ENCODE measurements at places on chromosomes 4 and X.

- no peaks in the 10 kb centered on the region for H3K27me3 ChIP-seq
- no peaks in the 10 kb centered on the region for H3K4me1 ChIP-seq
- H3K4me3 ChIP-seq, result no peak overlapping the region
- no peaks in the 10 kb centered on the region for H3K36me3 ChIP-seq
- no peak for DNase-seq
- no peak overlapping the region for H3K27ac ChIP-seq
Measured at GRCh38 chr4:143021384-143021783, 163.3 kb upstream of the USP38 start.

DNA sequence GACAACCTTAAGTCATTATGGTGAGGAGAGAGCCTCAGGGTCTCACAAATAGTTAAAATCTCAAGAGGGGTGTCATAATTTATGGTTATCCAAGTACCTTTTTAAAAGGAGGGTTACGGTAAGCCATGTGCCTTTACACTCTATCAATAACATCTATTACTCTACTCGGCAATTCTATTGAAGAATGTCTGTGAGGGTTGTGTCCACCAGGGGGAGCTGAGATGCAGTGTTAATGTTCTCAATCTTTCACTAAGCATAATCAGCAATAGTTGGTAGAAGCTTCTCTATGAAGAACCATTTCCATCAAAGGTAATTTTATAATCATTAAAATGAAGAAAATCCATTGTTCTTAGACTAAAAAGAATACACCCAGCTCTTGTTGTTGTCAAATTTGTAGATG, 457.4 kb downstream of the CENPC start:
- no peaks in the 10 kb centered on the region for H3K36me3 ChIP-seq
- DNase-seq, result no peak
- H3K27ac ChIP-seq, result no peak overlapping the region
- no peaks in the 10 kb centered on the region for H3K4me1 ChIP-seq
- no peaks in the 10 kb centered on the region for H3K27me3 ChIP-seq

DNA sequence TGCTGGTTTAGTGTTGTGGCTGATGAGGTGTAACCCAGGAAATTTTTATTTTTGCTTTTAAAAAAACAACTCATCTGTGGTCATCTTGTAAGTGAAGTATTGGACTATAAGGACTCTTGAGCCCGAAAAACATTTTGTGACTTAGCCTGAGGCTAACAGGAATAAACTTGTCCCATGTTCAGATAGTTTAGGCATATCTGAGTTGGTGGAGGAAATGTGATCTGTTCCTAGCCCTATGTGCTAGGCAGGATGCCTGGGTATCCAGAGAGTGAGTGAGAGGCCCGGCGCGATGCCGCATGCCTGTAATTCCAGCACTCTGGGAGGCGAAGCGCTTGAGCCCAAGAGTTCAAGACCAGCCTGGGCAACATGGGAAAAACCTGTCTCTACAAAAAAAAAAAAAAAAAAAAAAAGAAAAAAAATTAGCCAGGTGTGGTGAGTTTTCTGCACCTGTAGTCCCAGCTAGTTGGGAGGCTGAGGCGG, 3.7 kb downstream of the SMS start:
- H3K4me1 ChIP-seq, result no peaks in the 10 kb centered on the region
- H3K36me3 ChIP-seq, result no peaks in the 10 kb centered on the region
- peaks cover 11% of the 10 kb centered on the region for H3K27me3 ChIP-seq
- no peak overlapping the region for H3K4me3 ChIP-seq
- peak overlapping the region; percentile 12 for H3K27ac ChIP-seq

DNA sequence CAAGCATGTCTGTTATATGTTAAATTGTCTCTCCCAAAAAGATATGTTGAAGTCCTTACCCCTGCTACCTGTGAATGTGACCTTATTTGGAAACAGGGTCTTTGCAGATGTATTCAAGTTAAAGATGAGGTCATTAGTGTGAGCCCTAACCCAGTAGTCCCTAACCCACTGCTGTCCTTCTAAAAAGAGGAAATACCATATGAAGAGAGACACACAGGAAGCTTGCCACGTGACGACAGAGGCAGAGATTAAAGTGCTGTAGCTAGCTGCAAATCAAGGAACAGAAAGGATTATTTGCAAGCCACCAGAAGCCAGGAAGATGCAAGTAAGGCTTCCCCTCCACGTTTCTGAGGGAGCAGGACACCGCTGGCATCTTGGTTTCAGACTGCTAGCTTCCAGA, 150.1 kb downstream of the HNRNPD start:
- no peaks in the 10 kb centered on the region for H3K27me3 ChIP-seq
- DNase-seq, result no peak
- H3K36me3 ChIP-seq, result no peaks in the 10 kb centered on the region
- H3K4me3 ChIP-seq, result no peak overlapping the region
- no peaks in the 10 kb centered on the region for H3K4me1 ChIP-seq

GRCh38 chr4:1116838-1117237, 3.5 kb upstream of the RNF212 start:
- no peaks in the 10 kb centered on the region for H3K4me1 ChIP-seq
- no peak overlapping the region for H3K4me3 ChIP-seq
- H3K27me3 ChIP-seq, result peaks cover 3% of the 10 kb centered on the region

DNA sequence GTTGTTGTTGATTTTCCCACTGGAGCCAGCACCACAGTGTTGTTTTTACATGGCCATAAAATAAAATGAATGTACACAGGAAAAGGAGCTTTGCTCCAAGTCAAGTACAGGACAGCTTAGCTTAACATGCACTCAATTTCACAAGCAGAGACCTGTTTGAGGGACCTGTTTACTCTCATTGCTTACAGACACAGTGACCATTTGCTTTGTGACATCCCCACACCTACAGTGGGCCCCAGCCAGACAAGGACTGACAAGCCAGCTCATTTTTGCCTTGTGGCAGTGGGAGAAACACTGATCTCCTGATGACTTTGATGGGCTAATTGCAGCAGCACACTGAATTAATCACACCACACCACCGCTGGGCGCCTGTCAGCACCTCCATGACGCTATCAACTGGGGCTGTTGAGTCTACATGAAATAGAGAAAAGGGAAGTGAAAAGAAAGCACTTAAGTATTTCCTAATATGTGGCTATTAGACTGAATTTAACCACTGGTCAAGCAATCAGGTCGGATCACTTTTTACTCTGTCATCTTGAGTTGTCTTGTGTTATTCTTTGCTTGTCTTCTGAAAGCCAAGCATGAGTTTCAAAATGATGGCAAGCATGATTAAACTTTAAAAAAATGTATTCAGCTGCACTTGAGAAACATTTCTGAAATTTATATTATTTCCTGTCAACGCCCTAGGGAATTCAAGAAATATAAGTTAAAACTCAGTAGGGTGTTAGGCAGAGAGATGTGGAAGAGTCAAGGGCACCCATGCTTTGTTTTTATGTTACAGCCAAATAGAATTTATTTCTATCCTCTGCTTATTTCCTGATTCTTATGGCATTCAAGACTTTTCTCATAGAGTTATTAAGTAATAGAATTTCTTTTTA, 557.7 kb downstream of the RAB28 start:
- no peak overlapping the region for H3K4me3 ChIP-seq
- H3K36me3 ChIP-seq, result no peaks in the 10 kb centered on the region
- no peaks in the 10 kb centered on the region for H3K4me1 ChIP-seq
- DNase-seq, result no peak
- H3K27ac ChIP-seq, result no peak overlapping the region

DNA sequence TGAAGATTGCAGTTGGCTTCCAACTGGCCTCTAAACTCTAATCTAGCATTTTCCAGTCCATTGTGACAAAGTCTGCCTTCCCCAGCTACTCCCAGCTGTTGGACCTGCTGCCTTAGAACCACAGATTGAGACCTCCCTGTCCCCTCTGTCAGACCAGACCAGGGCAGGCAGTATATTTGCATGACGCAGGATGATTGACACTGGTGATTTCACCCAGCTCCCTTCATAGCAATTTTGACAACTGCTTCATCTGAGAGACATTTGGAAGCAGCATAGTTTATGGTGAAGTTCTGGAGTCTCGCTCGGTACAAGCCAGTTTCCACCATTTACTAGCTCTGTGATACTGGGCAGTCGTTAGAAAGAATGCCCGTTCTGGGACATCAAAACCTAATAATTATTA, 2.5 kb downstream of the CYP4V2 start:
- H3K27me3 ChIP-seq, result no peaks in the 10 kb centered on the region
- H3K4me1 ChIP-seq, result peaks cover 6% of the 10 kb centered on the region
- H3K36me3 ChIP-seq, result no peaks in the 10 kb centered on the region
- DNase-seq, result no peak
- no peak overlapping the region for H3K4me3 ChIP-seq
- no peak overlapping the region for H3K27ac ChIP-seq

GRCh38 chr4:89298788-89299152, 8.8 kb downstream of the GPRIN3 start:
- H3K36me3 ChIP-seq, result no peaks in the 10 kb centered on the region
- no peak overlapping the region for H3K27ac ChIP-seq
- no peaks in the 10 kb centered on the region for H3K4me1 ChIP-seq

- H3K4me3 ChIP-seq, result no peak overlapping the region
- no peaks in the 10 kb centered on the region for H3K4me1 ChIP-seq
- no peak for DNase-seq
- no peak overlapping the region for H3K27ac ChIP-seq
- H3K36me3 ChIP-seq, result no peaks in the 10 kb centered on the region
- H3K27me3 ChIP-seq, result no peaks in the 10 kb centered on the region
Measured at GRCh38 chr4:8735236-8736089, 136.2 kb downstream of the HMX1 start.

GRCh38 chrX:66632473-66632872, 6.4 kb downstream of the EDA2R start:
- H3K4me1 ChIP-seq, result no peaks in the 10 kb centered on the region
- no peak for DNase-seq
- H3K27me3 ChIP-seq, result no peaks in the 10 kb centered on the region
- H3K27ac ChIP-seq, result no peak overlapping the region
- no peak overlapping the region for H3K4me3 ChIP-seq
- H3K36me3 ChIP-seq, result no peaks in the 10 kb centered on the region

DNA sequence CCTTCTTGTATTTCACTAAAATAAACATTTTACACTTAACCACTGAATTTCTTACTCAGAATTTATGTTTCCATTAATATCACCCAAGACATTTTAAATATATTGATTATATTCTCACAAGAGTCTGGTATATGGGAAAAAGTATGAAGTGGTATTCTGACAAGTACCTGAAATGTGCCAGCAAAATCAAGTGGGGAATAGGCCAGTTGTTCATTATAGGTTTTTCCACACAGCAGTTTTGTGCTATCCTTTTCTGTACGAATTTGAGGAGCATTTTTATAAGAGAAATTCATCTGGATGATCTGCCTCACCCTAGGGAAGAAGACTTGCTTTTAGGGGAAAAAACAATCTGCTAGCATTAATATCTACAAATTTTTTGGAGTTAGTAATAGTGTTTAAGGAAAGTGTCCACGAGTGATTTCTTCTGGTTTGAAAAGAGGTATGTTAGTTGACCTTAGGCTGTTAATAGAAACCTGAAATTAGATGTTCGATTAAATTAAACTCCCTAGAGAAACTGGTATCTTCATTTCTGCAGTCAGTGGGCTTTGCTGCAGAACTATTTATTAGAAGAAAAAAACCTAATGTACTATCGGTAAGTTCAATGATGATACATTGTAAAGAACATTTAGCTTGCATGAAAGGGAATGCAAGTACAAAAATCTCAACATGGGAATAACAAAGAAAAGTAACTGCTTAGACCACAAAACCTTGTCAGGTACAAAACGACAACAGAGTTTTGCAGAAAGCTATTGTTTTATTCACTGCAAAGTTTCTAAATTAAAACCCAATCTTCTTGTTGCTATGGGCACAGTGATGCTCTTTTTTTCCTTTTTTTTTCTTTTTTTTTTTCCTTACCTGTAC, 1.8 kb downstream of the KLF3 start:
- H3K4me3 ChIP-seq, result peak overlapping the region; percentile 98
- peaks cover 26% of the 10 kb centered on the region for H3K4me1 ChIP-seq
- H3K27ac ChIP-seq, result peak overlapping the region; percentile 99
- H3K36me3 ChIP-seq, result no peaks in the 10 kb centered on the region
- no peaks in the 10 kb centered on the region for H3K27me3 ChIP-seq
- DNase-seq, result no peak

- no peak for DNase-seq
- H3K27me3 ChIP-seq, result peaks cover 36% of the 10 kb centered on the region
- H3K4me3 ChIP-seq, result peak within 1 kb of the TSS; percentile 42
- no peaks in the 10 kb centered on the region for H3K4me1 ChIP-seq
- no peak within 1 kb of the TSS for H3K27ac ChIP-seq
Measured at GRCh38 chrX:30309139-30309571, at the start of gene NR0B1. NR0B1 (minus strand) TSS chrX:30309390; CDS start chrX:30309363, 27 bp downstream.

- no peaks in the 10 kb centered on the region for H3K4me1 ChIP-seq
- H3K27ac ChIP-seq, result no peak overlapping the region
- no peak overlapping the region for H3K4me3 ChIP-seq
- DNase-seq, result no peak
- H3K27me3 ChIP-seq, result no peaks in the 10 kb centered on the region
Measured at GRCh38 chr4:26879805-26880204, 19.2 kb downstream of the STIM2 start.

GRCh38 chr4:155780775-155781174, 22.0 kb downstream of the GUCY1B1 start:
- H3K4me3 ChIP-seq, result no peak overlapping the region
- no peak overlapping the region for H3K27ac ChIP-seq
- no peak for DNase-seq

- peak overlapping the region; percentile 96 for H3K4me3 ChIP-seq
- DNase-seq, result no peak
- no peaks in the 10 kb centered on the region for H3K36me3 ChIP-seq
Measured at GRCh38 chrX:53223955-53224859, 800 bp downstream of the KDM5C start.

DNA sequence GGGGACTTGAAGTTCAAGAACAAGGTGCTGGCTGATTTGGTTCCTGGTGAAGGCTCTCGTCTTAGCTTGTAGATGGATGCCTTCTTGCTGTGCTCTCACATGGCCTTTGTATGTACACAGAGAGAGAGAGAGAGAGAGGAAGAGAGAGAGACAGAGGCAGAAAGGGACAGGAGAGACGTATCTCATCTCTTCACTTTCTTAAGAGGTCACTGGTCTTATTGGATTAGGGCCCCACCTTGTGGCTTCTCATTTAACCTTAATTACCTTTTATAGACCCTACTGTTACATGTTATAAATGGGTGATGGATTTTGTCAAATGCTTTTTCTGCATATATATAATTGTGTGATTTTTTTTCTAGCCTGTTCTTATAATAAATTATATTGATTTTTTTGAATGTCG, 1444.2 kb downstream of the ADGRL3 start:
- no peak for DNase-seq
- no peaks in the 10 kb centered on the region for H3K36me3 ChIP-seq

- no peaks in the 10 kb centered on the region for H3K27me3 ChIP-seq
- H3K27ac ChIP-seq, result no peak overlapping the region
- H3K36me3 ChIP-seq, result no peaks in the 10 kb centered on the region
- no peak for DNase-seq
Measured at GRCh38 chr4:94765174-94765573, 7.4 kb downstream of the BMPR1B start.

GRCh38 chr4:115119804-115120352, 6.5 kb upstream of the NDST4 start:
- H3K4me1 ChIP-seq, result no peaks in the 10 kb centered on the region
- no peak for DNase-seq
- H3K27me3 ChIP-seq, result no peaks in the 10 kb centered on the region
- H3K36me3 ChIP-seq, result no peaks in the 10 kb centered on the region
- H3K27ac ChIP-seq, result no peak overlapping the region
